ENCODE measurements at places on chromosomes 7 and 10.

- DNase-seq = no peak
Observed at GRCh38 chr10:15324113-15324512, 47.0 kb downstream of the FAM171A1 start.

- no peak for DNase-seq
Observed at GRCh38 chr10:61866700-61867368, 34.7 kb upstream of the ARID5B start.

GRCh38 chr10:14413523-14413922 is 82.8 kb upstream of the FRMD4A start:
- no peak for DNase-seq

DNA sequence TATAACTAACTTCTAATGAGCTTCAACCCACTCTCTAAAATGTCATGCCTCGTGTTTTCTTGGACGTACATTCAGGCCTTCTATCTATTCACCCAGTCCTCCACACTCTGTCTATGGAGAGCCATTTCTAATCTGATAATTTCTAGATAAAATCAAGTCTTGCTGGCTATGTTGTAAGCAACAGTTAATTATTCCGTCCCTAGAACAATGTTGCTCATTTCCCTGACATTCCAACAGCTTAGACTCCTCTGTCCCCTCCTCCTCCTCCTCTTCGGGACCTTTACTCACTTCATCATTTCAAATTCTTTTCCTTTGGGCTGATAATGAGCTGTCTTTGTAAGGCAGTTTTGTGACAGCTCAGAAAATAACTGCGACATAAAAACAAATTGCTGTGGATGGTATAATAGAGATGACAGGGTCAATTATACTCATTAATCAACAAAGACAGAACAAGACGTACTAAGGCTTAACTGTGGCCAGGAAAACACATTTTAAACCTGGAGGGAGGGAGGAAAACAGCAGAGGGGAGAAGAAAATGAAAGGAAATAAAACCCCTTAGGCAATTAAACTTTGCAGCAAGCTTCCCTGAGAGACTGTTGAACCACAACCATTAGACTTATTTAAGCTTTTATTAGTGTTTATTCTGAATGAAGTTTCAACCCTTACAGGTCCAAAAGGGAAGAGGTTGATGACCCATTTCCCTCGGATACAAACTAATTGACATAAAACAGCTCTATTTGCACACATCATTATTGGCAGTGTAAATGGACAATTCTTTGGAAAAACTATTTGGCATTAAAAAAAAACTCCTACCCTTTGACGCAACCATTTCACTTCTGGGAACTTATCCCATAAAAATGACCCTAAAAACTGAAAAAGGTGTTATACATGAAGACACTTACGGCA is 179.1 kb downstream of the SFMBT2 start:
- no peak for DNase-seq

- no peak for DNase-seq
Observed at GRCh38 chr10:48462482-48463020, 142.3 kb downstream of the ARHGAP22 start.

DNA sequence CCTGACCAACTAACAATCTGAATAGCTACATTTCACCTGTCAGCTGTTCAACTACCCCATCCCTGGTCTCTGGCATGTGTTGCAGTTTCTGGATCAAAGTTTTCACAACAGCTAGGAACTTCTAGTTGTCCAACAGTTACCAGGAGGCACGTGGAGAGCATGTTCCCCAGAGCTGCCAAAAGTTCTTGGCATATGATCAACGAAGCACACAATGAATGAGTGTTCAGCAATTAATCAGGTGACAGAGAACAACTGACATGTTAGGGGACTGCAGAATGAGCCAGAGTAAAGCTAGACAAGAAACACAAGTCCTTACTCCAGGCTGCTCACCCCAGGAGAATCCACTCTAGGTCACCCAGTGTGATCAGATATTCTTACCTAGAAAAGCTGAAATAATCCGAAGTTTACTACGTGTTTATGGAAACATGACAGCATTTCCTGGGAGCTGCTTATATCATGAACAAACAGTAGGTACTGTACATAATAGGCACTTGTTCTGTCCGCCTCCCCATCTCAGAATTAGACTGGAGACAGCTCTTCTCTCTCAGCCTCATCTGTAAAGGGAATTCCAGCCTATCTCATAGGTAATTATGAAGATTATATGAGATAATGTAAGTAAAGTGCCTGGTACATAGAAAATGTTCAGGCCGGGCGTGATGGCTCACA is 50.6 kb downstream of the ZNF438 start:
- DNase-seq = no peak

DNA sequence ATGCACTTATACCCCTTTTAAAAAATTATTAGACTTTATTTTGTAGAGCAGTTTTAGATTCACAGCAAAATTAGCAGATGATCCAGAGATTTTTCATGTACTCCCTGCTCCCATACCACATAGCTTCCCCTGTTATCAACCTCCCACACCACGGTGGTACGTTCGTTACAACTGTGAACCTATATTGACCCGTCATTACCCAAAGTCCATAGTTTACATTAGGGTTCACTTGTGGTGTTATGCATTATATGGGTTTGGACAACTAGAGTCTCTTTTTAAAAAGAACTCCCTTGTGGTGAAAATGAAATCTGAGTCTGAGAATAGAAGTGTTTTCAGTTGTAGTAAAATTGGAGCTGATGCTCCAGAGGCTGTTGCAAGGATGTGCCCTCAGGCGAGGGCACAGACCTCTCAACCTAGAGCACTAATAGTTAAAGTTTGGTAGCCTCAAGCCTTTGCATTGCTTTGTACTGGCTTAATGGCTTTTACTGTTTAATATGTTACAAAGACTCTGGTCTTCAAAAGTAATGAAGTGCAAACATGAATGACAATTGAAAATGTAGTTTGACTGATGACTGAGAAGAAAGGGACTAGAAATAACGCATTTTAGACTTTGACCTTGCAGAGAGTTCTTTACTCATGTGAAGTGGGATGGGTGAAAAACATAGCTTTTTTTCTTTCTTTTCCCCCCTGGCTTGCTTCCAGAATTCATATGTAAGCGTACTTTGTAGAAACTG is 30.6 kb upstream of the CSTF2T start:
- DNase-seq = no peak

- DNase-seq = no peak
Observed at GRCh38 chr10:44178856-44179255, 206.0 kb downstream of the CXCL12 start.

DNA sequence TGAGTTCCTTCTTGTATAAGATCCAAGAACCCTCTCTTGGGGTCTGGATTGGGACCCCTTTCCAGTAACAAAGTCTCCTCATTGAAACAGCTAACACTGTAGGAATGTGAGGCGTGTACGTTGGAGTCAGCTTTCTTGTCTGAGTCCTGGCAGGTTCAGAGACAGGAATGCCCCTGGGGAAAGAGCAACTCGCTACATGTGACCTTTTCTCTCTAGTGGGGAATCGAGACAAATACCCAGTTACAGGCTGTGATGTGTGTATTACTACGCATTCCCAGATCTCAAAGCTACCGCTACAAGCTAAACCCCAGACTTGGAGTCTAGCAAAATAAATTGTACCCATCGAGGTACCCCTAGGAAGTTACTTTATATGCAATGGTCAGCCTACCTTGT is 85.6 kb upstream of the FRMD4A start:
- DNase-seq = no peak

DNA sequence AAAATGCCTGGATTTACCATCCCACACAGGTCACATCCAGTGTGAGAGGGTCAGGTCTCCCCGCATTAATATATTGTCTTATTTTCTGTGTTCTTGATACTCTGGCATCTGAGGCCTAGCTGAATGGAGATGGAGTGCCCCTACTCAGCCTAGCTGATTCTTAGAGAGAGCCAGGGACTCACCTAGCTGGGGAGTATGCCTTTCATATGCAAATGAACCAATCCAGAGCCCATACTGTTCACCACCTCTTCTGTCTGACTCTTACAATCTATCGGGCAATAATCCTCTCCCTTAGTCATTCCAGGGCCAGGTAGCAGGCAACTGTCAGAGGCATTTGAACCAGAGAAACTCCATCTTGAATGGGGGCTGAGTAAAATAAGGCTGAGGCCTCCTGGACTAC is 46.3 kb downstream of the LBX1 start:
- DNase-seq = no peak

DNA sequence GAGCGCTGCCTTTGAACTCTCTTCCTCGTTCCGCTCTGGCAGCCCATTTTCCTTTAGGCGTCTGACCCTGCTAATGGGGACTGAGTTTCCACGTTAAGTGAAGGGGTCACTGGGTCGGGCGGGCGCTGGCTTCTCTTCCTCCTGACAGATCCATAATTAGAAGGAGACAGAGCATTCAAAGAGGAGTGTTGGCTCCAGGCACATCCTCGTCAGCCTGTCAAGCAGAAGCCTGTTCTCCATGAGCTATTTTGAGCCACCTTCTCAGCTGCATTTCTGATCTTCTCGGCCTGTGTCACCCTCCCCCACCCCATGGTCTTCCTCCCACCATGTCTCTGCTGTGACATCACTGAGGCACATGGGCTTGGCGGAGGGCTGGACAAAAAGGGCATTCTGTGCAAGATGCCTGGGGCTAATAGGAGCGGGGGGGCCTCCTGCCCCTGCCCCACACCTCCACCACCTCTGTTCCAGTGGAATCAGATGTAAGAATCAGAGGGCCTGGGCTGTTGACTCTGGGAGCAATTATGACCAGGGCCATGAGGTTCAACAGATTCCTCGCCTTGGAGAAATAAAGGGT is 248.1 kb downstream of the PLXNA4 start:
- DNase-seq = no peak

DNA sequence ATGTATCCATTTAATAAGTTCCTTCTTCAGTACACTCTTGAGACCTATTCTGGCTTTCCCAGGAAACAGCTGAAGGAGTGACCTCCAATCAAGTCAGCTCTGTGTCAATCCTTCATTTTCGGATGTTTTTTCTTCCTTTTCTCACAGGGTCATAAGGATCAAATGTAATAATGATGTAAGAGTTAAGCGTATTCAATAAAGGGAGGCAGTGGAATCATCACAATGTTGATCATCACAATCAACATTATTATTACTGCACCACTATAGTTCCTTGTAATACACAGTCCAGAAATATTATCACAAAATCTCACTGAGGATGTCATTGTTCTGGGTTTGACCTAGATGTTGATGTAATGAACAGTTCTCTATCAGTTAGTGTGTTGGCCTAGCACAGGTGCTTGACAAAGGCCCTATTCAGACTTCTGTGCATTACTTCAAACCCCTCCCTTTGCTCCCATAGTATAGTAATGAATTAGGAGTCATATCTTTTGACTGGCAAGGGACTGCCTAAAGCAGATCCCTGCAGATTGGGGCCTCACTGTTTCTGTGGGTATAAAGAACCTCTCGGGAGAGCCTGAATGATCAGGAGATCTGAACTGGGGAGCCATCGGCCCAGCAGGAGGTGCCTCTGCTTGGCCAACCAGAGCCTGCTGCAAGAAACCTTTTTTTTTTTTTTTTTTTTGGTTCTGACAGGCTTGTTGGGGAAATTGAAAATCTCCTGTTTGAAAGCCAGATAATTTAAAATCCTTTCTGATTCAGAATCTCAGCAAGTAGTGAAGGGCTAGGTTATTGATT is 100.6 kb downstream of the KAT6B start:
- no peak for DNase-seq

DNA sequence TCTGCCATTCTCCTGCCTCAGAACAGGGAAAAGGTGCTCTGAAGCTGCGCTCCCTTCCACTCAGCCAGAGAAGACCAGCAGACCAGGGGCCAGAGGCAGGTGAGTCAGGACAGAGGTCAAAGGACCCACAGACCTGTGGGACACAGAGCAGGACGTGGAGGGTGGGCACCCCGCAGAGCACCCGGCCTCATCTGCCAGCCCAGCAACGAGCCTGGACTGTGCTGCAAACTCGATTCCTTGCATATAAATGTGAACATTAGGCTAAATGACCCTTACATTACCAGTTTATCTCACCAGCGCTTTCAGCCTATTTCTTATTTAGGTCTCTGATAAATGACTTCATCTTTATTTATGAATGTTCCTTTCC is 50.1 kb downstream of the PTPRN2 start:
- no peak for DNase-seq

- no peak for DNase-seq
Observed at GRCh38 chr7:100604976-100605911, 3.1 kb downstream of the PCOLCE start.

GRCh38 chr7:10120936-10121335 is 852.7 kb upstream of the PHF14 start:
- no peak for DNase-seq

DNA sequence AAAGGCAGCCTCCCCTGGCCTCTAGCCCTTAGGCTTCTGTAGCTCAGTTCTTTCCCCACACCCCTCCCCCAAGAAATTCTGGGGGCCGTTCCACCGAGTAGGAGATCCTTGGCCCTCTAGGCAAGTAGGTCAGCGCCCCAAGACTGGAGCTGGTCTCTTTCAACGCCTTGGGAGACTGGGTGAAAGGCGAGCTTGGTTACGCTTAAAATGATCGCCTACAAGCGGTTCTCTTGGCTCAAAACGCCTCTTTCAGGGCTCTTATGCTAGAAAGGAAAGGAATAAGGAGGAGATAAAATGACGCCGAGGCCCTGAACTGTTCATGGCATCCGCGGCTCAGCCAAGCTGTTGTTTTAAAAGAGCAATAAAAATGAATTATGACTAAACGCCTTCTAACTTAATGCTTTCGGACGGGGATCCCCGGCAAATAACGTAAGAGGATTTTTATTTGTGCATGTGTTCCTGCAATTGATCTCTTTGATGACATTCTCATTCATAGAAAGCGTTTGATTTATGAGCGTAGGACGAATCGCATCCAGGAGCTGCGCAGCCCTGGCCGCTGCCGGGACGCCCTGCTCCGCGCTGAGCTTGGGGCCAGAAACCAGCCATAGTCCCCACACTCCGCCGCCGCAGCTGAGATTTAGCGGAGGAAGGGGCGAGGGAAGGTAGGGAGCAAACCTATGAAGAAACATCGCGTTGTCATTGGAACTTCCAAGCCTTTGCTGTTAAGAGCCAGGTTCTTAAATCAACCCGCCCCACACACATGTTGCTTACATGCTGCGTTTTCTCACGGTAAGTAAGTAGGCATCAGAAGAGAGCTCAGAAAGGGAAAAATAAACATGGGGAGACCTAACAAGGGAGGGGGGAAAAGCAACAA is 3.0 kb upstream of the HOXA1 start:
- no peak for DNase-seq

GRCh38 chr7:77419102-77419501 is 3.0 kb upstream of the GSAP start:
- no peak for DNase-seq

- no peak for DNase-seq
Observed at GRCh38 chr10:49183596-49184542, 4.3 kb downstream of the TMEM273 start.

DNA sequence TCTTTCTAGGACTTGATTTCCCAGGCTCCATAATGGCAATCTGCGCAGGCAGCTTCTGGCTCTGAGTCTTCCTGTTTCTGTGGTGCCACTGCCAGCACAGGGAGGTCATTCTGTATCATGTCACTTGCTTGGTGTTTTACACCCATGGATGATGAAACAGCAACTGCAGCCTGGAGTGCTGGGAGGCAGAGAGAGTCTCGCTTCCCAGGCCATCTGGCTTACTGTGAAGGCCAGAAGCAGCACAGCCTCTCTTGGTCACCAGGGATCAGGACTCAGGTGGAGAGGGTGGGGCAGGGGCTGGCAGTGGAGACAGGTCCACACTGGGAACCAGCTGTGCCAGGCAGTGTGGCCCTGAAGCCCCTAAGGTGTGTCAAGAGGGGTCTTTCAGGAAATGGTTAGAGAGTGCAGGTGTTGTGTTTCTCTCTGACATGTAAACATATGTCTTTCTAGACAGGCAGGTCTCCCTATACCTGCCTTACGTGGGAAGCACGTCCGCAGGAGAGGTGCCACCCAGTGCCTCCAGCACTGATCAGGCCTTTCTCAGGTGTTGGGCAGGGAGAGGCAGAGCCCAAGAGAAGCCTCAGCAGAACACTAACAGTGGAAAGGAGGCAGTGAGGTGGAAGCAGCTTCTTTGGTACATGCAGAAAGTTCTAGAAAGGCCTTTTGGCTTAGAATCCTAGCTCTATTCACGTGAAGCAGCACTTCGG is 71.4 kb downstream of the INSIG1 start:
- DNase-seq = no peak

All from stimulated activated CD8-positive, alpha-beta memory T cell treated with anti-CD3 and anti-CD28 coated beads, Interleukin-15, amount 100 ng/mL, for 1 hour (primary cell).